ENCODE measurements at places on chromosomes 3 and 15.

GRCh38 chr15:69719527-69720240 lies 267.1 kb downstream of the RPLP1 start:
- DNase-seq: no peak

GRCh38 chr15:95371664-95372063 lies 958.8 kb upstream of the NR2F2 start:
- DNase-seq: no peak

GRCh38 chr15:78175330-78175729 lies 26.2 kb downstream of the IDH3A start:
- no peak for DNase-seq

GRCh38 chr15:64348455-64348854 lies 7.5 kb downstream of the CSNK1G1 start:
- no peak for DNase-seq

DNA sequence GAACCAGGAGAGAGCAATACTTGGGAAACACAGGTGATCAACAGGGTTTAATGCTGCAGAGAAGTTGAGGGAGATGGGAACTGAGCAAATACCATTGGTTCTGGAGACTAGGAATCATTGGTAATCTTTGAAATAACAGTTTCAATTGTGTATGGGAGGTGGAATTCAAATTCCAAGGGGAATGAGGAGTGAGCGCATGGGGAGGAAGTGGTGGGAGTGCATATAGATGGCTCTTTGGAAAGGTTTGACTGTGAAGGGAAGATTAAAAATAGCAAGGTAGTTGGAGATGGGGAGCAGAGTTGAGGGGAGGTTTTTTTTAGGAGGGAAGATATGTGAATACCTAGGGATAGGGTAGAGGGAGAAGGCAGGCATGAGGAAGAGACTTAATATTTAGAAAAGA lies 51.1 kb upstream of the ROPN1 start:
- DNase-seq: no peak

GRCh38 chr15:68192117-68192516 lies 13.0 kb downstream of the CALML4 start:
- no peak for DNase-seq

DNA sequence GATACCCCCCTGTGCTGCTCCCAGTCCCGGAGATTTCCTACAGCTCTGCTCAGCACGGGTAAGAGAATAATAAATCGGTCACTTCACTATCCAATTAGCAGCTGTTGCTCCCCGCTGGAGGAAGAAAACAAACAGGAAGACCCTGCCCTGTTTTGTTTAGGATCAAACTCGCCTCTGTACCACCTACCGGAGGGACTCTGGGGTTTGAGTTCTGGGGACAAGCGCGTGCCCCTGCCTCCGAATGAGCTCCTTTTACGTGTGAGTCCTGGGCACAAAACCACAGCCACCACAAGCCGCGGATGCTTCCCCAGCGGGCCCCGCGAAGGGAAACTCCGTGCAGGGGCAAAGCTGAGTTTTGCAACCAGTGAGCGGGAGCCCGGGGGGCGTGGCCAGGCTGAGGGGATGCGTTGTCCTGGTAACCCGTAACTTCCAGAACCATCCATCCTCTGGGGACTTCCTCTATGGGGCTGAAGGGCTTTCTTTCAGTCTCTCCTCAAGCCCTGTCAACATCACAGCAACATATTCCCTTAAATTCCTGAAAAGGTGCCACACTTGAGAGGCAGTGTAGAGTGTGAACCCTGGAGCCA lies 315.7 kb upstream of the PROK2 start:
- DNase-seq: peak; percentile 80

GRCh38 chr3:158640646-158641045 lies 3.7 kb upstream of the GFM1 start:
- DNase-seq: no peak

DNA sequence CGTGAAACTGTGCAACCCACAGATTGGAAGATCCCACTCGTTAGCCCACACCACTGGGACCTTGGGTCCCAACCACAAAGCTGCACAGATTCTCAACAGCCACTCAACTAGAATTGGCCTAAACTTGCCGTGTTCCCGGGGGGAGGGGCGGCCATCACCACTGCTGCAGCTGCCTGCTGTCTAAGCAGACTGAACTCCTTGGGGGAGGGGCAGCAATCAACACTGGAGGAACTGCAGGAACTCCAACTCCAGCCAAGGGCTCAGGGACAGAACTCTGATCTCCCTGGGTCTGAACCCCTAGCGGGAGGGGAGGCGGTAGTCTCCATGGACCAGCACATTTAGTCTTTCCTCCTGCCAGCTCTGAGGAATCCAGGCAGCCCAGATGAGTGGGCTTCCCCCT lies 205.9 kb downstream of the RSL24D1 start:
- no peak for DNase-seq

DNA sequence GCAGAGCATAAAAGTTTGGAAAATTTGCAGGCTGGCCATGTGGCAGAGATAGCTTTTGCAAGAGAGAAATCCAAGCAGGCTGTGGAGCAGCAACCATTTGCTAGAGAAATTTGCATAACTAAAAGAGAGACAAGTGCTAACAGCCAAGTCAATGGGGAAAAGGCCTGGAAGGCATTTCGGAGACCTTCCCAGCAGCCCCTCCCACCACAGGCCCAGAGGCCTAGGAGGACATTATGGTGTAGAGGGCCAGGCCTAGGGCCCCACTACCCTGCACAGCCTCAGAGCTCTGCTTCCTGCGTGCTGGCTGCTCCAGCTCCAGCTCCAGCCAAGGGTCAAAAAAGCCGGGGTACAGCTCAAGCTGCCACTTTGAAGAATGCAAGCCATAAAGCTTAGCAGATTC lies 82.7 kb downstream of the MYO5A start:
- no peak for DNase-seq

DNA sequence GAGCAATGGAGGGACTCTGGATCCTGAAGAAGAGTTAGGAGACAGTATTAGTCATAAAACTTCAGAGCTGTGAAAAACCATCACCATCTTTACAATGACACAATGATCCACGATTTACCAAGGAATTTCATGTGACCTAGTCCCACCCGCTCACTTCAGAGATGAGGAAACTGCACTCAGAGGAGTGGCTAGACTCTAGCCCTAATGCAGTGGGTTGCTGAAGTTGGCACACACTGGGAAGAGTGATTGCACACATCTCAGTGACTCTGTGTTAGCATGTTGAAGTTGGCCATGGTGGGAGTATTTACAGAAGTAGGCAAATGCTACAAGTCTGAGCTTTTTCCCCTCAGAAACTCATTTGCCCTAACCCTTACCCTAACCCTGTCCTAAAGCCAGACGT lies 35.2 kb upstream of the SPATA12 start:
- DNase-seq: no peak

- DNase-seq: peak; percentile 19
Observed at GRCh38 chr3:69821133-69821532, 81.9 kb downstream of the MITF start.

DNA sequence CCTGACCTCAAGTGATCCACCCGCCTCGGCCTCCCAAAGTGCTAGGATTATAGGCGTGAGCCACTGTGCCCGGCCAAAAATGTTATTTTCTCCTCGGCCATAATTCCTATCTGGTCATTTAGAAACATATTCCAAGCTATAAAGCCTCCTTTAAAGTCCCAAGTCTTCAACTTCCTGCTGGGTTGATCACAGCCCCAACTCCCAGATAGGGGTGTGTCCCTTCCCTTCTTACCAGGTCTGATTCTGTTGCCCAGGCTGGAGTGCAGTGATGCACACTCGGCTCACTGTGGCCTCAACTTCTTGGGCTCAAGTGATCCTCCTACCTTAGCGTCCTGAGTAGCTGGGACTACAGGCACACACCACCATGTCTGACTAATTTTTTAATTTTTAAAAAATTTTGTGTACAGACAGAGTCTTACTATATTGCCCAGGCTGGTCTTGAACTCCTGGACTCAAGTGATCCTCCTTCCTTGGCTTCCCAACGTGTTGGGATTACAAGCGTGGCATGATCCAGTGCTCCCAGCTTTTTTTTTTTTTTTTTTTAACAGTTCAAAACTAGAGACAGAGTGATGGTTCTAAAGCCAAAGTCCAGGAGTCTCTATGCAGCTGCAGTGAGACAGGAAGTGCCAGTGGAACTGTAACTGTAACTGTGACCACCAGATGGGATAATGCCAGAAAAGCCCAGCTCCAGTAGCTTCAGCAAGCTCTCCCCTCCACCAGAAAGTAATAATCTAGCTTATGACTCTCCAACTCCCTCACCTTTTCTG lies 8.2 kb upstream of the PRKAR2A start:
- no peak for DNase-seq

DNA sequence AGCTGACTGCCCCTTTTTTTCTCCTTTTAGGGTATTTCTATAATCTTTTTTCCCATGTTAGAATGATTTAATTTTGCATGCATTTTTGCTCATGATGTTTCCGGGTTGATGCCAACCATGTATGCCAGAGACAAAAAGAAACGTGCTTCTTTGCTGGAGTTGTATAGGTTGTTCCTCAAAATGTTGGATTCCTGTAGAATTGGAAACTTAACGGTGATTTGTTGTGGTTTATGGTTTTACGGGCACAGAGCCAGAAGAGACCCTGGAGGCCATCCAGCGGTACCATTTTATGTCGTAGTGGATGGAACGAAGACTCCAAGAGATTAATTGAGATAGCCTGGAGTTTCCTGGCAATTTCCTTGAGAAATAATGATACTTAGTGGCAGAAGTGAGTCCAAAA lies 481.5 kb upstream of the RGMA start:
- DNase-seq: no peak
